ENCODE measurements at places on chromosomes 11 and 22. TPM values are rescaled to one million over a fixed set of nuclear protein-coding genes. Genes with fewer than 3 reads are reported as not detected.

DNA sequence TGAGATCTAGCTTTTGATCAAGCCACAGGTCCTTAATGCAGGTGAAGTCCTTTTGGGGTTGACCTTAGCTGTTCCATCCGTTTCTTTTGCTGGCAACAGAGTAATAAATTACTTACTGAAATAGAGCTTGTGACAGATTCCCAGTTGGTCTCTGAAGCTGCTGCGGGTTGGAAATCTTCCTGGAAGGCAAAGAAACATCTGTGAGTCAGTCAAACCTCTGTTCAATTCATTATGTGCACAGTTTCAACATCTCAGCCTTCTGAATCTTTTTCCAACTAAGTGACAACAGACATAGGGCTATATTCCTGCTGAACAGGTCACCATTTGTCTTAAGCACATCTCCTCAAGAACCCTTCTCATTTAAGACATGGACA, 88.9 kb upstream of the DDI1 start:
- no peak for DNase-seq

DNA sequence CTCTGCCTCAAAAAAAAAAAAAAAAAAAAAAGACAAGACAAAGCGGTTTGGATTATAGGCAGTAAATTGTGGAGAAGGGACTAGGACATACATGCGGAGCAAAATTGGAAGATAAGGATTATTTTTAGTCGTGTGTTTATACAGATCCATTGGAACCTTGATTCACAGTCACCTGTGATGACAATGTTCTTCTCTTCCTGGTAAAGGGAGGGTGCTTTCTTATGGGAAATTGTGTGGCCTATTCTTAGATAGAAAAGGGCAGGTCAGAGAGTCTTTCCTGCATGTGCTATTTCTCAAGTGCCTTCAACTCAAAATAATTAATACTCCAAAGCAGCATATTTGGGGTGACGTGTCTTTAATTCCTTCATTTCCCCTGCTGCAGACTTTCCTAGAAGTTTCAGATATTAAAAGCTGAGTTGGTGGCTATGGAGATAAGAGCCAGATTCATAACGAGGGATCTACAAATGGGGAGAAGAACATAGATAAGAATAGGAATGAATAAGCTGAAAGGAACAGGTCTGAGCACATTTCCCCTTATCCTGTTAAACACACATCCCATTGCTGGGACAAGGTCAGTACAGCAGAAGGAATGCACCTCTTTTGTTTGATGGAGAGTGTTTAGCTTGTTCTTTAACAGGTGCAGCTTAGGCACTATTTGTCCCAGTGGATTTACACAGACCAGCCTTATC, 22.5 kb downstream of the GSTT2B start:
- no peak for DNase-seq

DNA sequence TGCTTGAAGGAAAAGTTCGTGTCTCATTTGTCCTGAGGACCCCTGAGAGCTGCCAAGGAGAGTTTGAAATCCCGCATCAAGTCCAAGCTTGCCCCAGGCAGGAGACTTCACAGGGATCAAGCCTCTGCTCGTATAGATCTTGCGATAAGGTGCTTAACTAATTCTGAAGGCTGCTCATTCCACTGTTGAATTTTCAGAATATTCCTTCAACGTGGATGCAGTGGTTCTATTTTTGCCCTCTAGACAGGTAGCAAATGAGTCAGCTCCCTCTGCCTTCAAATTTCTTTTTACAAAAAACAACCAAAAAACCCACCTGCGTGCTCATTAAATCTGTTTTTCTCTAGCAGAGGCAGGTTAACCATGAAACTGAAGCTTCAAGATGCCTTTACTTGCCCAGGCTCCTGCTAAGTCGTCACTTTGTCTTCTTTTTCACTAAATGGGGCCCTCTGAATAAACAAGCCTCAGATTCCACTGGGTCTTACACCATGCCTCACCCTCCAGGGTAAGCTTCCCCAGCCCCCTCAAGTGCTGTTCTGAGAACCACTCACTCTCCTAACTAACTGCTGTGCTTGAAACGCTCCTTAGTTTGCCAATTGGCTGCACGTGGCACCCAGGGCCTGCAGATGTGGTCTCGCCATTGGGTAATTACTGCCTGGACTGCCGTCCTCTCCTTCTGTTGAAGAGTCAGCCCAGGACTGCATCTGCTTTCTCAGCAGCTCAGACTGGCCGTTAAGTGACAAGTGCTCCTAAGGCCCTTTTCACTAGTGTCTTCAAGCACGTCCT, 105.0 kb downstream of the TRPC6 start:
- no peak for DNase-seq

DNA sequence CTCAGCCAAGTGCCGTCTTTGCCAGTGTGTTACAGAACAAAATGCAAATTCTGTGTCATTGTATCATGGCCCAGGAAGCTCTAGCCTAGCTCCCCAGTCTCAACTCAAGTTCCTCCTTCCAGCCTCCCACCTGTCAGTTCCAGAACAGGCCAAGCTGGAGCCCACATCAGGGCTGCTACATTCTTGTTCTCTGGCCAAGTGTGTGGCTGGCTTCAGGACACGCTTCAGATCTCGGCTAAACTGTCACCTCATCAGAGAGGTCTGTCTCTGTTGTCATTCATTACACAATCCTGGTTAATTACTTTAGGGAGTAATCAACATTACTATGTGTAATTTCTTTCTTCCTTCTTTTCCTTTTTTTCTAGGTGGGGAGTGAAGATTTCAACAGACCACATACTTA, 347.0 kb upstream of the SYN3 start:
- DNase-seq: no peak

DNA sequence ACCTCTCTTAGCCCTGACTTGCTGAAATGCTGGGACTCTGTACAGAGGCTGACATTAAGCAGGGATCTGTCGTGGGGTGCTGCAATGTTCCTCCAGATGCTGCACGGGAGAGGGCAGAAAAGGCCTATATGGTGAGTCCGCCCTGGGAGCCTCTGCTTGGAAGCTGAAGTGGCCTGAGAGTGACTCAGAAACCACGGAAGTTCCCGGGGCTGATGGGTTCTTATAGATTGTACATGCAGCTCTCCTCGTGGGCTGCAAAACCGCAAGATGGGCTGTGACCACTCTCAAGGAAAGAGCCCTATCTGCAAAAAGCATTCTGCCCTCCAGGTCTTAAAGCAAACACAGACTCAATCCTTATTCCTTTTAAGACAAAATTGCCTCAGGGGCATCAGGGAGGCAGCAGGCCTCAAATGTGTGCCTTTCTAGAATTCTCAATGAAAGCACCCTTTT, 5.8 kb upstream of the SLC43A3 start:
- DNase-seq: no peak

DNA sequence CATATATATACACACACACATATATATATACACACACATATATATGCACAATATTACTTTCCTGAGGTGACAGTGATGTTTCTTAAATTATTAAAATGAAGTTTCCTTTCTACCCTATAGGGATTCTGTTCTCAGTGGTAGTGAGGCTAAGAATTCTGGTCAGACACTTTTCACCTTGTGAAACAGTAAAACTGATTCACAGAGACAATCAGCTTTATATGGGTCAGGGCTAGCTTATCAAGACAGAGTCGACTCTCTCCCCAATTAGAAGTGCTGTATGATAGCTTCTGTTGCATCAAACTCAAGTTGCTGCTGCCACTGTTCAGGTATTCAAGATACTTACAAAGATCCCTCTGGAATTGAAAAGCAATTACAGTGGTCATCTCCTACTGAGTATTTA, 68.4 kb downstream of the ZBTB44 start:
- DNase-seq: no peak

DNA sequence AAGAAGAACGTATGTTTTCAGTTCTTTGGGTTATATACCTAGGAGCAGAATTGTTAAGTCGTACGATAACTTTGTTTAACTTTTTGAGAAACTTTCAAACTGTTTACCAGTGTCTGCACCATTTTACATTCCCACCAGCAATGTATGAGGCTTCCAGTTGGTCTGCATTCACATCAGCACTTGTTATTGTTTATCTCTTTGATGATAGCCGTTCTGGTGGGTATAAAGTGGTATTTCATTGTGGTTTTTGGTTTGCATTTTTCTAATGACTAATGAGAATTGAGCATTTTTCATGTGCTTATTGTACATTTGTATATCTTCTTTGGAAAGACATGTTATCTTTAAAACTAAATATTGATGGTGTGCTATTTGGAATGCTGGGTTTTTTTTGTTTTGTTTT, 59.8 kb downstream of the KDM2A start:
- no peak for DNase-seq

DNA sequence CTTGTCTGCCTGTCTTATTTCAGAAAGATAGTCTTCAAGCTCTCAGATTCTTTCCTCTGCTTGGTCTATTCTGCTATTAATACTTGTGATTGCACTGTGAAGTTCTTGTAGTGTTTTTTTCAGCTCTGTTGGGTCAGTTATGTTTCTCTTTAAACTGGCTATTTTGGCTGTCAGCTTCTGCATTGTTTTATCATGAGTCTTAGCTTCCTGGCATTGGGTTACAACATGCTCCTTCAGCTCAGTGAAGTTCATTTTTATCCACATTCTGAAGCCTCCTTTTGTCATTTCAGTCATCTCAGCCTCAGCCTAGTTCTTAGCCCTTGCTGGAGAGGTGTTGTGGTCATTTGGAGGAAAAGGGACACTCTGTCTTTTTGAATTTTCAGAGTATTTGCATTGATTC, 15.5 kb upstream of the DEPDC7 start:
- no peak for DNase-seq

- DNase-seq: no peak
Observed at GRCh38 chr11:12927886-12928285, 81.2 kb upstream of the RASSF10 start.

GRCh38 chr11:80315200-80315599, 874.4 kb upstream of the TENM4 start:
- DNase-seq: no peak

DNA sequence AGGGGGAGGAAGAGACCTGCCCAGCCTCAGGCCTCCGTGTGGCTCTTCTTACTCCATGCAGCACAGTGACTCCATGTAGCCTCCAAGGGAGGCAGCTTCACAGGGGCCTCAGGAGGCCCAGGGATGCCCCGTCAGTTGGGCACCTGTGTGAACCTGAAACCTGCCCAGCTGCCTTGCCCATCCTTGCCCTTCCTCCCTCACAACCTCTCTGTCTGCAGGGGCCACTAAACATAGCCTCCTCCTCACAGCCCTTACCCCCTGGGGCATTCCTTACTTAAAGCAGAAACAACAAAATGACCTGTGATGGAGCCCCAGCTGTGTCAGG, 7.1 kb downstream of the LRRC32 start:
- peak; percentile 9 for DNase-seq

GRCh38 chr22:45709866-45710265, 38.2 kb downstream of the ATXN10 start:
- DNase-seq: no peak

GRCh38 chr11:2269601-2270321, 627 bp downstream of the ASCL2 start:
- DNase-seq: peak; percentile 82

DNA sequence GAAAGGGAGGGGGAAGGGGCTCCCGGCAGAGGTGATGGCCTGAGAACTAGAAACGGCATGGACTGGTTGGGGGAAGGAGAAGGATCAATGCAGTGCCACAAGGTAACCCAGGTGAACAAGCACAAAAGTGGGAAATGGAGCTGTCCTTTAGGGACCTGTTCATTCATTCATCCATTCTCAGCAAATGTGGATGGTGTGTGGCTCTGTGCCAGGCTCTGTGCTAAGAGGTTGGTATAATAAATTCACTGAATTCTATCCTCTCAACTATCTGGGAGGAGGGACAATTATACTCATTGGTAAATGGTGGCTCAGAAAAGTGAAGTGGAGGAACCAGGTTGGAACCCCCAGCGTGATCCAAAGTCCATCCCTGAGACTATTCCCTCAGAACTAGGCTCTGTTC, 18.6 kb upstream of the ARAP1 start:
- DNase-seq: peak; percentile 4

DNA sequence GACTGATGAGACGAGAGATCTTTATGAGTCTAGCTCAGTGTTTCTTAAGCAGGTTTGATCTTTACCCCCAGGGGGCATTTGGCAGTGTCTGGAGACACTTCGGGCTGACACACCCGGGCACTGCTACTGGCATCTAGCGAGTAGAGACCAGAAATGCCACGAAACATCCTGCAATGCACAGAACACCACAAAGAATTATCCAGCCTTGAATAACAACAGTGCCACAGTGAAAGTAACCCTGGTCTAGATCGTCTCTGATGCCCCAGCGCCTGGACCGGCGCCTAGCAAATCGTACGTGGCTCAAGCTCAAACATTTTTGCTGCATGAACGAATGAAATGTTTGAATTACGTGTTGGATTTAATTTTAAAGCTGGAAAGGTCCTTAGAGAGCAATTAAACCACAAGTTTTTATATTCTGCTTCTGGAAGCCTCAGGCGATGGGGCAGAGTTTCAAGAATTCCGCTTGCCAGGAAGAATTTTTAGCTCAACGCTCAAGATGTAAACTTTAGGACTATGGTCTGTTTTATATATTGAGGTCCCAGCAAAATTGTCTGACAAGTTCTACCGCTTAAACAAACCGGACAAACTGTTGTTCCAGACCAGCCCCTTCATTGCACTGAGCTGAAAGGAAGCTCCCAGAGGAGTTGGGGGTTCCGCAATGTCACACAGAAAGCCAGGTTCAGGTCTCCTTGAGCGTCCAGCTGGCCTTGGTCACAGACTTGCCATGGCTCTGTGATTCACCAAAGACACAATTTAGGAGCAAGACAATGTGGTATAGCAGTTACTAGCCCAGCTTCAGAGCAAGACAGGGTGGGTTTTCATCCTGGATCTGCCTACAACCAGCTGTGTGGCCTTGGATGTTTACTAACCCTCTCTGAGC, 44.2 kb upstream of the SMTN start:
- DNase-seq: no peak

GRCh38 chr11:80993536-80993935, 1552.7 kb upstream of the TENM4 start:
- no peak for DNase-seq

DNA sequence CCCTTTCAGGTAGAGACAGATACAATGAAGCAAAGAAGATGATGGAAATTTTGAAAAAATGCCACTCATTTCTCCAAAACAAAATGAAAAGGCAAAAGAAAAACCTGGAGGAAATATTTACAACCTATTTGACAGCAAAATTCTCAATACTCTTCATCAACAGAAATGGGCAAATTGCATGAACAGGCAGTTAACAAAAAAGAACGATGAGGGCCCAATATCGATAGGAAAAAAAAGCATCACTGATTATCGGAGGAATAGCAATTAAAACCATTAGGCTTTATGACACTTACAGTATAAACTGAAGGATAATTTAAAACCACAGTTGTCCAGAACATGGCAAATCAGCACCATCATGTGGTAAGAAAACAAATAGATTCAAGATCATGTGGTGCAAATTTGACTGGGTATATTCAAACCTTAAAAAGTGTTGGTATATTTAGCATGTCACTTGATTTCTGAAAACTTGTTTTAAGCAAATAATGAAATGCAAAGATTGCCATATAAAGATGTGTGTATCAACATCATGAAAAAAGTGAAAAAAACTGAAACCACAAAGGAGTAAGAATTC, 222.9 kb downstream of the BRD1 start:
- DNase-seq: no peak

SLC22A12 gene
- not detected for total RNA-seq

KIF18A gene
- total RNA-seq: 0.08 TPM

CBX6 gene
- 39.3 TPM for total RNA-seq

BTBD18 gene
- total RNA-seq: not detected

SCN2B gene
- 18.3 TPM for total RNA-seq

PAMR1 gene
- 14.5 TPM for total RNA-seq

QSER1 gene
- total RNA-seq: 14.9 TPM

ADM2 gene
- total RNA-seq: not detected

KRTAP5-2 gene
- not detected for total RNA-seq

CRYBB3 gene
- total RNA-seq: not detected

ST14 gene
- 2.1 TPM for total RNA-seq
